ENCODE measurements at places on chromosomes 1 and 21.
A peak's percentile ranks its signal among the peaks of the same experiment; 100 is the strongest.

GRCh38 chr1:3623441-3624199 is 1.2 kb upstream of the TPRG1L start:
- no peak for DNase-seq

GRCh38 chr1:161725908-161726472 is 4.6 kb downstream of the FCRLB start:
- DNase-seq: peak; percentile 52

DNA sequence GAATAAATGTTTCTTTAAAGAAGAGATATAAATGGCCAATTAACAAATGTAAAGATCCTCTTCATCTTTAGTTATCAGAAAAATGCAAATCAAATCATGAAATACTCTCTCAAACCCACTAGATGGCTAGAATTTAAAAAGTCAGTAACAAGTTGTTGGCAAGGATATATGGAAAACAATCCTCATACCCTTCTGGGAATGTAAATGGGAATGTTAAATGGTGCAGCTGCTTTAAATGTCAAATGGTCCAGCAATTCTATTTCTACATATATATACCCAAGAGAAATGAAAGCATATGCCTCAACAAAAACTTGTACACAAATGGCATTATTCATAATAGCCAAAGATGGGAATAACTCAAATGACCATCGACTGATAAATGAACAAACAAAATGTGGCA is 283.5 kb downstream of the RWDD3 start:
- no peak for DNase-seq

DNA sequence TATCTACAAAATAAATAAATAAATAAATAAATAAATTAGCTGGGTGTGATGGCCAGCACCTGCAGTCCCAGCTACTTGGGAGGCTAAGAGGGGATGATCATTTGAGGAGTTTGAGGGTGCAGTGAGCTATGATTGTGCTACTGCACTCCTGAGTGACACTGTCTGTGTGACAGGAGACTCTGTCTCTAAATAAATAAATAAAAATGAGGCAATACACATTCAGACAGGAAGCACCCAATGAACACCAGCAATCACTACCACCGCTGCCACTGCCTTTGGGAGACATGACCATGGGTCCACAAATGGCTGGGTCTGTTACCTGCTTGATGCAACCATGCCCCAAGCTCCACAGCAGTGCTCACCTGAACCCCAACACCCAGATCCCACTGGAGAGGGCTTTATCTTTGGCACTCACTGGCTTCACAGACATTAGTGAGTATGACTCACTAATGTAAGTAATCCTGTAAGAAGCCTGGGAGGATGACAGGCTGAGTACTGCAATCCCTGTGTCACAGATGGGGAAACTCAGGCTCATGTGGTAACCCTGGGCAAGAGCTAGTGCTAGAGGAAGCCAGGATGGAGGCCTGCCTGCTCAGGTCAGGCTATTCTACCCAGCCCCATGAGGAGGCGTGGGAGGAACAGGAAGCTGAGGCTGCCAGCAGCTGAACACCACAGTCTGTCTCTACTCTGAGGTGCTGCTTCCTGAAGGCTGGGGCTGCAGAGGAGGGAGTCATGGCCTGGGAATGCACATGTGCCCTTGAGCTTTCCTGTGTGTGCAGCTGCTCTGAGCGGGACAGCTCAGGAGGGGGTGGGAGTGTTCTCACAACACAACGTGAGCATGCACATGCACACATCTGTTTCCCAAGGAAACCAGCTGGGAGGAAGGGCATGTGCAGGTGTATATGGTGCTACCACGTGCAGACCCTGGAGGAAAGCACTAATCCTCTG is 43.0 kb downstream of the SLC9A1 start:
- no peak for DNase-seq

GRCh38 chr21:45017039-45017960 is 57.1 kb upstream of the ADARB1 start:
- no peak for DNase-seq

DNA sequence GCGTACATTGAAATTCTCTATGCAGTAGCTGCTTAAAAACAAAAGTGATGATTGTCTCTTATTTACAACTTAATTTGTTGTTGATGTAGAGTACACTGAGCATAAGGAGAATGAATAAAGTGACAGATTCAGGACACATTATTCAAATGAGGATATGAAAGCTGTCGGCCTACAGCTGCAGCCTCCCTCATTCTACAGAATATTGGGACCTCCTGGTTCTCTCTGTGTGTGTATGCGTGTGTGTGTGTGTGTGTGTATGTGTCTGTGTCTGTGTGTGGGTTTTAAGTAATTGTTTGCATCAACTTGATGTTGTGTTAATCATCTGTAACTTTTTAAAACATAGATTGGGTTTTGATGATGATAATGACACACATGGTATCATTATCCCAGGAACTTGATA is 17.9 kb downstream of the PROX1 start:
- DNase-seq: no peak

DNA sequence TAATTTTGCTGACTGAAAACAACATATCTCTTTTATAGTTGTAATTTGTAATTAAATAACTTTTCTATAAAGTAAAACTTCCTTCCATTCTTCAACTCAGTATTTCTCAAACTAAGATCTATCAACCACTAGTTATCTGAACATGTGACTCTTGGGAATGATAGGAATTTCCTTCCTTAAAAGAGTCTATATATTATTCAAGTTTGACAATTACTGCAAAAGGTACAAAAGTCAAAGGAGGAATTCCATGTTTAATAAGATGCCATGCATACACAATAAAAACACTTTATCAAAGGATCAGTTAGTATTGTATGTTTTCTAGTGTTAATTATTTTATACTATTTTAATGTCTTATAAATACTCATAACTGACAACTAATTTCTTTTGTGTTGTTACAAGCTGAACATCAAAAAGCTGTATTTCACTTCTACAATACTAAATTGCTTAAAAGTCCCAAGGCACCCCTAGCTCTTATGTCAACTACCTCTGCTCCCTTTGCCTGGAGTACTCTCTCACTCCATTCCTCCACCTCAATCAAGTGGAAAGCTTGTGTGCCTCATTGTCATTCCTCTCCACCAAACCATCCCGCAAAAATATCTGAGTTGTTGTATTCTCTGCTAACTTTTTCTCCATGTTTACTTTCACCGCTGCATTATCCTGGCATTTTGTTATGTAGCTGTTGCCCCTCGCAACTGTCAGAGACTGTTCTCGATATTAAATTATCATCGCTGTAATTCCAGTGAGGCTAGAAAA is 67.9 kb downstream of the SLC44A5 start:
- DNase-seq: no peak

DNA sequence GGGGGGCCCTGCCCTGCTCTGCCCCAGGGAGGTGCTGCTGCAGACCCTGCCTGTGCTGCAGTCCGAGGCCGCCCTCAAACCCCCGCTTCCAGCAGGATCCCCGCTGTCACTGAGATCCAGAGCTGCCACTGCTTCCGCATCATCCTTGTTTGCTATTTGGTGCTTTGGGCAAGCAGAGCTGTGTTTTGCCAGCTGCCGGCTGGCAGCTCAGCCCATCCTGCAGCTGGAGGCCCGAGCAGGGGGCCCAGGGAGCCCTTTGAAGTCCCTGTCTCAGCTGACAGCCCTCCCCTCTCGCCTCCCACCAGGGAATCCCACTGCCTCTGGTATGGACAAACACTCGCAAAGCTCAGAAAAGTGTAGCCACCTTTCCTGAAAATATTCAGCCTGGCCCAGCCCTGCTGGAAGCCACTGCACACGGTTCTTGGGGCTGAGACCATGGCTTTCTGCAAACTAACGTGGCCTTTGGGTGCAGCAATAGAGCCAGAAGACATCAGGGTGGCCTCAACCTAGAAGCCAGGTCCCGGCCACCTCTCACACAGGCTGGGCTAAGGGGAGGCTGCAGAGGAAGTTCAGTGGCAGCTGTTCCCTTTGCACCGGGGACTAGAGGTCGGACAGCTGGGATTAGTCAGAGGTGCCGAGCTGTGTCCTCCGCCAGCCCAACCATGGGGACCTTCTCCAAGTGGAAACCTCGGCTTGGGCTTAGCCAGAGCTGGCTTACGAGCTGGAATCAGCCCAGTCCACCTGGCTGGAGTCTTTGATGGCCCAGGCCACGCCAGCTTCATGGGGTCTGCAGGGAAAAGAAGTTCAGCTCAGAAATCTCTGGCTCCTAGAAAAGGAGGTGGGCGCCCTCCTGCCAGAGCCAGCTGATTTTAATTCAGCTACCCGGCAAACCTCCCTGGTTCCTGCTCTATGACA is 107.1 kb downstream of the SPSB1 start:
- DNase-seq: no peak

DNA sequence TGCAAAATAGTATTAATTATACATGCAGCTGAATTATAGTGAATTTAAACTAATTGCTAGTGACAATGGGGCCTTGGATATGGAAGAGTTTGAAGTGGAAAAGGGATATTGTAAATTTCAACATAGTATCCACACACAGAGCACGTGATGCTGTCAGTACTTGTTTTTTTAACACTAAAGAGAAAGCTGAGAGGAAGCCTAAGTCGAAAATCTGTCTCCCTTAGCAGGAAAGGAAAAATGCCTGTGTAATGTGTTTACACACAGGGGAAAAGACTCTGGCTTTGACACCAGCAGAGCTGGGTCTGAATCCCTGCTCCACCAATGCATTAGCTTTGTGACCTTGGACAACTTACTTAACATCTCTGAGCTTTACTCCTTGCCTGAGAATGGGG is 42.6 kb downstream of the PCSK9 start:
- DNase-seq: no peak

GRCh38 chr1:215566556-215567490 is at the start of gene KCTD3:
KCTD3 (plus strand) TSS chr1:215567304; CDS start chr1:215567686, 382 bp downstream.
- peak; percentile 40 for DNase-seq

DNA sequence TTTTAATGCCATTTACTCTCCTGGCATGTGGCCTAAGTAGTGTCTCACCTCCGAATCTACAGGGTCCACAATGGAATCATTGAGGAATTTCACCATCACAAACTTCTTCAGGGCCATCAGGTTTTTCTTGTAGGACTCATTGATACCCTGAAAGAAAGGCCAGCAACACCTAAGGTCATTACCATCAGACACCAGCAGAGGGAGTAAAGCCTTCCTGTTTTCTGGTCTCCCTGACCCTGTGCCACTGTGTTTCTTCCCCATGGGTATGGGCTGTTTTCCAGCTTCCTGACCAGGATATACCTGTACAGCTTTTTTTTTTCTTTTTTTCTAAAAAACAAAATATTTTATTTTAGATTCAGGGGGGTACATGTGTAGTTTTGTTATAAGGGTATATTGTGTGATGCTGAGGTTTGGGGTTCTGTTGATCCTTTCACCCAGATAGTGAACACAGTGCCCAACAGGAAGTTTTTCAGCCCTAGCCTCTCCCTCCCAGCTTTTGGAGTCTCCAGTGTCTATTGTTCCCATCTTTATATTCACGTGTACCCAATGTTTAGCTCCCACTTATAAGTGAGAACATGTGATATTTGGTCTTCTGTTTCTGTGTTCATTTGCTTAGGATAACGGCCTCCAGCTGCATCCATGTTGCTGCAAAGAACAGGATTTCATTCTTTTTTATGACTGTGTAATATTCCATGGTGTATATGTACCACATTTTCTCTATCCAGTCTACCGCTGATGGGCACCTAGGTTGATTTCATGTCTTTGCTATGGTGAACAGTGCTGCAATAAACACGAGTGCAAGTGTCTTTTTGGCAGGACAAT is 18.3 kb downstream of the PPT1 start:
- no peak for DNase-seq

All from activated B cell treated with CpG ODN at 0.5 μM for 24 hours (primary cell).